ENCODE measurements at places on chromosomes 7 and 10.

GRCh38 chr10:132787495-132788179 lies 1.7 kb upstream of the NKX6-2 start:
- DNase-seq, result no peak

GRCh38 chr7:79272938-79273337 lies 180.5 kb downstream of the MAGI2 start:
- DNase-seq, result no peak

GRCh38 chr7:16708980-16709379 lies 44.6 kb upstream of the TSPAN13 start:
- DNase-seq, result no peak

DNA sequence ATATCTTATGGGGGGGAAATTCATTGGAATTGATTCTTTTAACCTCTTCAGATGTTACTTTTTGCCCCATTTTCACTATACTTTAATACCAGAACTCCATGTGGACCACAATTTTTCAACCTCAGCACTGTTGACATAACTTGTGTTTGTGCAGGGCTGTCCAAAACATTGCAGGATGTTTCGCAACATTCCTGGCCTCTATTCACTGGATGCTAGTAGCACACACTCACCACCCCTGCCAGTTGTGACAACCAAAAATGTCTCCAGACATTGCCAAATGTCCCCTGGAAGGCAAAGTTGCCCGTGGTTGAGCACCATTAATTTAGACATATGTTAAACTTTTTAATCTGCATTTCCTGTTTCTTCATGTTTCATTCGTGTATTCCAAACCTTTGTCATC lies 234.7 kb downstream of the GFRA1 start:
- no peak for DNase-seq

GRCh38 chr7:30034501-30034900 lies 6.3 kb downstream of the PLEKHA8 start:
- DNase-seq, result no peak

- no peak for DNase-seq
Measured at GRCh38 chr10:4763960-4764428, 62.0 kb upstream of the AKR1E2 start.

- DNase-seq, result no peak
Measured at GRCh38 chr7:20219446-20220292, 2.5 kb upstream of the MACC1 start.

GRCh38 chr10:76665029-76665428 lies 972.6 kb downstream of the KCNMA1 start:
- DNase-seq, result no peak

DNA sequence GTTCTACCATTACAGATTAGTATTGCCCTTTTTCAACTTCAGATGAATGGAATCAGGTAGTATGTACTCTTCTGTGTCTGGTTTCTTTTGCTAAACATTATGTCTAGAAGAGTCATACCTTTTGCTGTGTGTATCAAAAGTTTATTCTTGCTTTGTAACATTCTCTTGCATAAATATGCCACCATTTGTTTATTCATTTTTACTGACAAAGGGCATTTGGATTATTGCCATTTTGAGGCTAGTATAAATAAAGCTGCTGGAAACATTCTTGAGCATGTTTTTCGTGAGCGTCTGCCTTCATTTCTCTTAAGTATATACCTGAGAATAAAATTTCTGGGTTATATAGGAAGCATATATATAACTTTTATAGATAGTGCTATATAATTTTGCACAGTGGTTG lies 121.7 kb upstream of the CSTF2T start:
- DNase-seq, result no peak

- DNase-seq, result no peak
Measured at GRCh38 chr7:81053623-81054022, 134.8 kb upstream of the SEMA3C start.

- no peak for DNase-seq
Measured at GRCh38 chr7:5567790-5568189, 144.2 kb upstream of the TNRC18 start.

- no peak for DNase-seq
Measured at GRCh38 chr7:1661461-1661860, 8.6 kb upstream of the ELFN1 start.

GRCh38 chr10:44733501-44734488 lies 177.3 kb upstream of the TMEM72 start:
- DNase-seq, result no peak

GRCh38 chr10:8017277-8017676 lies 37.2 kb upstream of the GATA3 start:
- no peak for DNase-seq

GRCh38 chr10:29849126-29849833 lies 210.1 kb downstream of the JCAD start:
- DNase-seq, result no peak

DNA sequence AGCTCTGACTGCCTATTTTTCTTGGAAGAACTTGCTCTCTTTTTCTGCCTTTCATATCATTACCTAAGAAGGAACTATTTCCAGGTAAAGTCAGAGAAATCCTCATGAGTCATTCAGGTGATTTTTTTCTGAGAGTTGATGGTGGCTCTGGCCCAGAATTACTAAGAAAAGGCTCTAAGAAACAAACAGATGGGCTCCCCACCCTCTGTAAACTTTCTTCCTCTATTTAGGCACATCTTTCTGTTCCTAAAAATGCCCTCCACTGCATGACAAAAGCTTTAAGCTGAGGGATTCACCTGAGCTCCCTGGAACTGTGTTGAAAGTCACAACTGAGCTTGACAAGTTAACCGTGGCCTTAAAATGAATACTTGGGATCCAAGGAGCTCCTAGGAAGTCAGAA lies 1.6 kb downstream of the OLAH start:
- DNase-seq, result no peak

DNA sequence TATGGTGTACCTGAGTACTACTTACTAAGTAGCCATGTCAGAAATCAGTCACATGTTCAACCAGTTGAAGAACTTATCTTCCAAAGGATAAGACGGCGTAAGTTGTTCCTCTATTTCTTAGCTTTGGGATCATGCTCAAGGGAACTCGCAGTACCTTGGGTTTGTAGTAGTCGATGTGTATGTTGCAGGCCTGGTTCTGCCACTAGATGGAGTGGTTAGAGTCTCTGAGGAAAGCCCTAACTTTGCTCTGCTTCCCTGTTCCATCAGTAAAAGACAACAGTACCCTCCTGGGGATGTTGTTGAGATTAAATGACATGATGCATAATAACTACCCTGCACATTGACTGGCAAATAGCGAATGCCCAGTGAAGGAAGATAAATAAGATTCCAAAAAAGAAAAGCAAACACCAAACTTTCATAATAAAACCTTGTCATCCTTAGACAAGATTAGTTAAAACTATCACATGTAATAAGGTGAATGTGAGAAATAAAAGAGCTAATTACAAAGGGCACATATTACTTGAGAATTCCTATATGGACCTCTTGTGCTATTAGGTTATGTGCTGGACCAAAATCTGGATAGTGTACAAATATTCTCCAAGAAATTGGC lies 165.9 kb downstream of the ABCA13 start:
- no peak for DNase-seq

GRCh38 chr10:99620711-99621453 lies 643 bp upstream of the SLC25A28 start:
- peak; percentile 88 for DNase-seq

GRCh38 chr7:113986216-113986615 lies 67.4 kb upstream of the PPP1R3A start:
- no peak for DNase-seq

DNA sequence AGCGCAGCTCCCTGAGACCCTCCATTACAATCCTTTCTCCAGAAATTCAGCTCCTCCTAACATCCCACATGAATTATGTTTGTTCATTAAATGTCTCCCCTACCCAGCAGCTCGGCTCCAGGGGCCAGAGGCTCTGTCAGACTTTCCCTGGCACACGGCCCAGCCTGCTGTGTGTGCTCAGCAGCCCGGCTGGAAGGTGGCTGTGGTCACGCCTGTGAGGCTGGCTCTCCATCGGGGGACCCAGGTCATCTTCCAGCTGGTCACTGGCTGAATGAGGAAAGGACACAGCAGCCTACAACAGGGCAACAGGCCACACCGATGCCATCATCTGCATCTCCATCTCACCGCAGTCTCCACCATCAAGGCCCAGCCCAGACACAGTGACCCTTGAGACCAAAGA lies 219.8 kb downstream of the MAD1L1 start:
- DNase-seq, result no peak

DNA sequence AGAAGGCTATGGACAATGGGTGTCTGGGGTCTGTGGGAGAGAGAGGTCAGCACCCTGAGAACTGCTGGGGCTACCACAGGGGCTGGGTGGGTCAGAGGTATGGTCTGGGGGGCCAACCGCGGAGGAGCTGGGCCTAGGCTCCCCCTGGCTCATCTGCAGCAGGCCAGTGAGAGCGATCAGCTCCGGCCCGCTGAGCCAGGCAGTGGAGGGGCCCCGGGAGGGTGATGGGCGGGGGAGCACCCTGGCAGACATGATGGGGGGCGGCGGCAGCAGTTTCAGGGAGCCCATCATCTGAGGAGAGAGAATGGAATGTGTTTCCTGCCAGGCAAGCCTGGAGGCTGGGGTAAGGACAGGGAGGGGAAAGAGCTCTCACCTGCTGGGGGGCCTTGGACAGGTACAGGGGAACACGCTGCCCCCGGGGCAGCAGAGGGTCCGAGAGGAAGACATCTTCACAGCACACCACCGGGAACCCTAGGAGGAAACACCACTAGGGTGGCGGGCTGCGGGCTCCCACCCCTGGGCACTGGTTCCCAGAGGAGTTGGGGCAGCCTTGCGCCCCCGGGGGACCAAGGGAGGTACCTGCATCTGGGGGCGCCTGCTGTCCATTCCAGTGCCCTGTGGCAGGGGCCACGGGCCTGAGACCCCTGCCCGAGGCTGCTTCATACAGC lies 1.3 kb downstream of the SAP25 start:
- no peak for DNase-seq

DNA sequence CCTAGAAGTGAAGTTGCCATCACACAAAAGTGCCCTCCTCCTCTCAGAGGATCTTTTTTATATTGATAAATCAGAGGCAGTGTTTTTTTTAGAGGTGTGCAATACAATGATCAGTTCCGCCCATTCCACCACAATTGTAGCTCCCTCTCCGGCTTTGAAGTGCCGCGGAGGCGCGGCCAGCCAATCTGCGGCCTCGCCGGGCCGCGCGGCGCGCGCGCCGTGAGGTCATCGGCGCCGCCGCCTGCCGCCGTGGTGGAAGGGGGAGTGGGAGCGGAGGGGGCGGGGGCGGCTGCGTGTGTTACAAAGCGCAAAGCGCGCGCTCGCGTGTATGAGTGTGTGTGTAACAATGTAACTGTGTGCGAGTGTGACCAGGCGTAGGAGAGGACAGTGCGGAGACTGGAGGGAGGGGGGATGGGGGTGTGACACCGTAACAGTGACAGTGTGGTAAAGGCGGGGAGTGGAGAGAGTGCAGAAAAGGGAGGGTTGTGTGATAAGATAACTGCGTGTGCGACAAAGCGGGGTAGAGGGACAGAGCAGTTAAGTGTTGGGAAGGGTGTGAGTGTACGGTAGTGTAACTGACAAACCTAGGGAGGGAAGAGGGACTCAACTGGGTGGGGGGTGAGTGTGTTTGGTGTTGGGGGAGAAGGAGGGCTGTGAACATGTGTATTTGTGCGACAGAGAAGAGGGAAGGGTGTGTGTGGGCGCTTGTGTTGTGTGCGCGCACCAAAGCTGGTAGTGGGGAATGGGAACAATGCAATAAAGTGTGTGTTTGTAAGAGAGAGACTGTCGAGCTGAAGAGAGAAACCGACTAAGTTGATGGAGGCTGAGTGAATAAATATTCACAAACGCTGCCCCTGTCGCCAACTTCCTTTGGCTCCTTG lies at the start of gene SP8:
SP8 (minus strand) TSS at position 108 of the 881 bp plus-strand sequence; CDS start at position 20, 88 bp downstream.
- peak; percentile 41 for DNase-seq

DNA sequence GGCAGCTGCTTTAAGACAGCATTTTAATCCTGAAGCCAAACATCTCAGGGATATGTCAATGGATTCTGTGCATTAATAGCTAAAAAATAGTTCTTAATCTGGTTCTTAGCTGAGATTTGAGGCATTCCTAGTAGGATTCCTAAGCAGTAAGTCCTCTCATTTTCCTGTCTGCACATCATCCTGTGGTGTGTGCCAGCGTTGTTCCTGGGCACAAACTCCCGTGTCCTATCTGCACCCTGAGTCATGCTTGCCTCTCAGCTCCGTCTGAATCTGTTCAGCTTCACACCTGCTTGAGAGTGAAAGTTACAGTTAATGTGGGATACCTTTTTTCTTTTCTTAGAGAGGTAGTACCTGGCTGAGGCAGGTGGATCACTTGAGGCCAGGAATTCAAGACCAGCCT lies 19.5 kb downstream of the BAG3 start:
- no peak for DNase-seq

GRCh38 chr7:137080516-137081203 lies 212.2 kb downstream of the CHRM2 start:
- no peak for DNase-seq

GRCh38 chr10:68348265-68348741 lies 15.6 kb upstream of the PBLD start:
- DNase-seq, result peak; percentile 46

DNA sequence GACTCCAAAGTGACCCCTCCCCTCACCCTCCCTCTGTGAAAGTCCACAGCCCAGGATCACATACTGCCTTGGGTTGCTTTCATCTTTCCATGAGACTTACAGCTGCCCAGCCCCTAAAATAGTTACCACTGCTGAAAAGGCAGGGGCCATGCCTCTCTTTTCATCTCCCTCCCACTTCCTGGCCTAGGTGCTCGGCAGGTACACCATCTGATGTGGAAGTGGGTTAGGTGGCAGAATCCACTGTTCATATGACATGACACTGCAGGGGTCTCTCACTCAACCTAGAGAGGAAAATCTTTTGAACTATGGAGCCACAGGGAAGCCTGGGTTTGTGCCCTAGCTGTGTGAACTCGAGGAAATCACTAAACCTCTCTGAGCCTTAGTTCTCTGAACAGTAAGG lies 38.8 kb upstream of the ADO start:
- DNase-seq, result no peak

- no peak for DNase-seq
Measured at GRCh38 chr7:77558284-77558967, 21.3 kb downstream of the PTPN12 start.

- DNase-seq, result no peak
Measured at GRCh38 chr7:90766814-90767564, 170.9 kb downstream of the CDK14 start.

- peak; percentile 48 for DNase-seq
Measured at GRCh38 chr7:130733931-130734814, at the start of gene KLF14. Gene KLF14, minus strand, starts transcription at chr7:130734207. Its CDS starts 174 bp downstream, at chr7:130734033.

DNA sequence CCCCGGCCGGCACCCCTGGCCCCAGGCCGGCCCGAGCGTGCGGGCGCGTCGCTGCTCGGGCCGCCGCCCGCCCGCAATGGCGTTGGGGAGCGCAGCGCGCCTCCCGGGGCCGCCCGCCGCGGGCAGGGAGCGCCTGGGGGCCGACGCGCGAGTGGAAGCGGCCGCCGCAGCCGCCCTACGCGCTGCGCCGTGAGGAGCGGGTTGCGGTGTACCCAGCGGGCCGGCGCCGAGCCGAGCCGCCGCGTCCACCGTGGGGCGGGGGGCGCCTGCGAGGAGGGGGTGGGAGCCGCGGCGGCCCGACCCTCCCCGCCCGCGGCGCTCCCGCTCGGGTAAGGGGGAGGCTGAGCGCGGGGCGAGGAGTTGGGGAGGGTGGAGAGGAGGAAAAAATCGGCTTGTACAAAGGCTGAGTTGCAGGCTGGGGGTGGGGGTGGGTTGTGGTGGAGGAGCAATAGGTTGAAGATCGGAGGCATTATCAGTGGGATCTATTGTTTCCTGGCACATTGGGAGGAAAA lies 473 bp downstream of the PPP1R9A start:
- no peak for DNase-seq

GRCh38 chr10:124742413-124743190 lies 1.6 kb downstream of the FAM53B start:
- no peak for DNase-seq

GRCh38 chr7:80380957-80381356 lies 130.9 kb downstream of the GNAT3 start:
- no peak for DNase-seq

Data from stimulated activated CD4-positive, alpha-beta T cell treated with anti-CD3 and anti-CD28 coated beads, Interleukin-2, amount 100 ng/mL, for 24 hours (primary cell).